NCI-H2081 treated with DMSO at 0.1 percent for 48 hours (cell line): ENCODE measurements at places on chromosomes 4 and X.

- no peak for DNase-seq
Measured at GRCh38 chrX:23434356-23434884, 99.8 kb downstream of the PTCHD1 start.

- no peak for DNase-seq
Measured at GRCh38 chr4:140866492-140867005, 110.4 kb upstream of the TBC1D9 start.

DNA sequence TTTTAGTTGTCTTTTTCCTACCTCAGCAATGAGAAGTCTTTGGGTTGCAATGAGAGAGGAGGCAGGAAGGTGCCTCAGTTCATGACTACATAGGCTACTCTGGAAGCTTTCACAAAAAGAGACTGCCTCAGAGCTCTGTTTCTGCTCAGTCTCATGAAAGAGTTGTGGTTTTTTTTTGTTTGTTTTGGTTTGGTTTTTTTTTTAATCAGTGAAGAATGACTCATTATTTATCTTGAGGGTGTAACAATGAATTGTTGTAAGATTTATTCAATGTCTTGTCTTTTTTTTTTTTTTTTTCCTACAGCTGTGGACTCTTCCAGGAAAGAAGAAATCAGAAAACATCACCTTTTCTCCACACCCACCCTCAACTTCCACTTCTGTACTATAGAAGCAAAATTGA lies 67.5 kb upstream of the CXCL13 start:
- no peak for DNase-seq

GRCh38 chrX:71292669-71293365 lies 8.7 kb upstream of the ITGB1BP2 start:
- DNase-seq: no peak

GRCh38 chr4:75432683-75433082 lies 81.5 kb downstream of the RCHY1 start:
- no peak for DNase-seq

DNA sequence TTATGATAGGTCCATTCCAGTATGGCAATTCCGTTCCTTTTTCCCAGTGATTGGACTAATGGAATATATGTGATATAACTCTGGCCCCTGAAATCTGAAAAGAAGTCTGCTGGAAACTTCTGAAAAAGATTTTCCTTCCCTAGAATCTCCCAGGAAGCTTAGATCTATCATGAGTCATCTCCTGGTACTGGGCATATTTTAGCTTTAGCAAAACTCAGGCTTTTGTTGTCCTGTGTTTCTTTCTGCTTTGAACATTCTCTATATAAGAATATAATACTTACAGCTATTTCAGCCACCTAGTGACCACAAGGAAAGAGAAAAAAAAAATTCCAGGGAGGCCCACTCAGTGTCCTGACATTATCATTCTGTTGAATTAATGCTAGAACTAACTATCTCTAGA lies 597.2 kb upstream of the GRIA3 start:
- no peak for DNase-seq

DNA sequence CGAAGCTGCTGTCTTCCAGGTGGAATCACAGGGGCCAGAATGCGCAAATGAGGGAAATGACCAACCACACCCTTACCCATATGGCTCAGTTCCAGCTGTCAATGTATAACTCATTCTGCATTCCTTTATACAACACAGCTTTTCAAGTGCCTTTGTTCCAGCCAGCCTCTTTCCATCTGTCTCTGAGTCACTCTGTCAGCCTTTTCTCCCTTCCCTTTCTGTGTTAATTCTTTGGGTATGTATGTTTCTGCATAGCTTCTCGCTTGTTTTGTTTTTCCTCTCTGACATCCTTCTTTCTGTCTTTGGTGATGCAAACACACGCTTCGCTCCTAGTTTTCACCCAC lies 54.5 kb downstream of the RS1 start:
- no peak for DNase-seq

GRCh38 chrX:108064001-108064400 lies 19.1 kb downstream of the VSIG1 start:
- no peak for DNase-seq

- DNase-seq: no peak
Measured at GRCh38 chr4:85777908-85778631, 303.1 kb downstream of the ARHGAP24 start.

GRCh38 chr4:52876069-52876468 lies 14.0 kb downstream of the RASL11B start:
- DNase-seq: no peak

DNA sequence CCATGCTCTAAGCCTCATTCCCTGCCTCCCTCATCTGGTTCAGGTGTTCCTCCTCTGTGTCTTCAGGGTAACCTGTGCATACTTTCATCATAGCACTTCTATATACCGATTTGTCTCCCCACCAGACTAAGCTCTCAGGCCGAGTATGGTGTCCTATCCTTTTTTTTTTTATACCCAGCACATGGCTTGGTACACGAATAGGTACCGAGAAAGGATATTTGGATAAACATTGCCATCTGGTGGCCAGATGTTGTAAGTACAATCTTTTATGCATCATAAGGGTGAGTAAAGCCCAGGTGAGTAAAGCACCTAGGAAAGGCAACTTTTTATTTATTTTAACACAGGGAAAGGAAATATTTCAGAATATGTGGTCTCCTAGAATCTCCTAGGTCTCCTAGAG lies 68.4 kb downstream of the MID2 start:
- peak; percentile 39 for DNase-seq

DNA sequence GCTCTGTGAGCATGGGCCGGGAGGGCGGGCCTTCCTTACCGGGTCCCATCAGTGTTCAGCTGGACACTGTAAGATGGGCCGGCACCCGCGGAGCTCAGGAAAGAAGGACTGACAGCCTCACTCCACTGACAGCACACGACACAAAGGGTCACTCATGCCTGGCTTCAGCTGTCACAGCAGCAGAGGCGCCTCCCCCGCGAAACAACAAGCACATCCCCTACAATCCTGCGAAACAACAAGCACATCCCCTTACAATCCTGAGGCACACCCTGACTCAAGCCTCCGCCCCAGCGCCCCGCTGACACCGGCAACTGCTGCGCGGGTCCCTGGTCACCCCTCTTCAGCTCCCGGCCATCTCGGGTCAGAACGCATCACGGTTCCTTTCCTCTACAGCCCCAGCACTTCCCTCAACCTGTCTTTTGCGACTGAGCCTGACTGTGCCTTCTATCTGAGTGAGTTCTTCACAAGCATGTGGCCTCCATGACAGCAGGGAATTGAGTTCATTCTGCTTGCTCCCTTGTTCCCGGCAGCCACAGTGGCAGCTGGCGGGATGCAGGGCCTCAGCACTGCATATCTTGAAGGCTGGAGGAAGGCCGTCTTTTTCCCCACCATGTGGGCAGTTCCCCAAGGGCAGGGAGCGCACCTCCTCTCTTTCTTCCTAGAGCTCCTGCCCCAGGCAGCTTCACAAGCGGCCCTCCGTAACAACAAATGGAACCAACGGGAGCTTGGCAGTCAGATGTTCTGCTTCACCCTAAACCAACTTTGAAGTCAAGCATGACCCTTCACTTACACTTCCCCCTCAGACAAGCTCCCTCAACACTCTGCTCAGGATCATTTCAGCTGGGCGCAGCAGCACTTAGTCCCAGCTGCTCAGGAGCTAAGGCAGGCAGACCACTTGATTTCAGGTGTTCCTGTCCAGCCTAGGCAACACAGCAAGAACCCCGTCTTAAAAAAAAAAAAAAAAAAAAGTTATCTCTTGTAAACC lies 39.6 kb downstream of the SCD5 start:
- no peak for DNase-seq

DNA sequence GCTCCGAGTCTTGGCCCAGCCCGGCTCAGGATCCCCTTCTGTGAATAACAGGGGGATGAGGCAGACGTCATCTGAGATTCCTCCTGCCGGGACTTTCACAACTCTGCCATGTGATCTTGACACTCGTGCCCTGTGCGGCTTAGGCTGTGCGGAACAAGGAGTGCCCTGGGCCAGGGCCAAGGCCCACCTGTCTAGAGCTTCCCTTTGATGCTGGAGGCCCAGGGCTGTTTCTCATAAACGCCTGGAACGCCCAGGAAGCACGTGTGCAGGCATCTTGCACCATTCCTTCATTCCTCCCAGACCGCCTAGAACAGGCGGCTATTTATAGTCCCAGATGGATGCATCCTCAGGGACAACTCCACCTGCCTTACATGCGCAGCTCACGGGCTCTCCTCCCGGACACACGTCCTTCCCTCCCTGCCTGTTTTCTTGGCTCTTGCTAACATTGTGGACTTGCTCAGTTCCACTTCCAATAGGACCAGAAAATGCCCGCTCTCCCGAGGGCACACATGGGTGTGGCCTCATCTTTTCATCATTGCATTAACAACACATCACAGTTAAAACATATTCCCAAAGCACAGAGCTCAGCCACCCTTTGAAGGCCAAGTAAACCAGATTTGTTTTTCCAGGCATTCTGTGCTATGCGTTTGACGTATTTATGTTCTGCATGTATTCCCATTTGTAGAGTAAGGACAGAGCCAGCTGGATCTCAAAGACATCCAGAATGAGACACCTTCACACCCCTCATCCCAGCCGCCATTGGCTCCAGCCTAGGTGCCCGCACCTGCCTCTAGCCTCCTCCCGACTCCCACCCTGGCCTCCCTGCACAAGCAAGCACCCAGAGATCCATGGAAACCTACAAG lies 57.2 kb downstream of the ABLIM2 start:
- DNase-seq: no peak

- DNase-seq: no peak
Measured at GRCh38 chr4:84778041-84778440, 188.4 kb downstream of the WDFY3 start.

DNA sequence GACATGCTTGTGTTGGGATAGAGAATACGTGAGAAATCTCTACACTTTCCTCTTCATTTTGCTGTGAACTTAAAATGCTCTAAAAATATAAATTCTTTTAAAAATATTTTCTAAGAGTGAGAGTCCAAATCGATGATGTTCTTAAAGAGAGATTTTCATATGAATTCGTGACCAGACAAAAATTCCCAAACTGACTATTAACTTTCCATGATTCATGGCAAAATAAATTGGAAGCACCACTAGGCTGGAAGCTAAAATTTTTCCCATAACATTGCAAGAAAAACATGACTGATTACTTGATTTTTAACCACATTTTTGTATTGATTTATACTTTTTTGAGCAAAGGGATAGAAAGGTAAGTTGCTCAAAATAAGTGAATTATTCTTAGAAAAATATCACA lies 201.1 kb downstream of the ANTXR2 start:
- DNase-seq: no peak

- no peak for DNase-seq
Measured at GRCh38 chr4:169372791-169373190, 102.0 kb upstream of the SH3RF1 start.

GRCh38 chr4:126242679-126243390 lies 928.1 kb downstream of the FAT4 start:
- DNase-seq: no peak

GRCh38 chr4:153408932-153409331 lies 57.2 kb upstream of the TMEM131L start:
- DNase-seq: no peak

GRCh38 chr4:71231129-71232055 lies 107.4 kb upstream of the SLC4A4 start:
- DNase-seq: no peak

GRCh38 chrX:19194285-19195242 lies 72.3 kb upstream of the ADGRG2 start:
- DNase-seq: no peak

- DNase-seq: no peak
Measured at GRCh38 chrX:110006821-110007375, 4.0 kb downstream of the TMEM164 start.

DNA sequence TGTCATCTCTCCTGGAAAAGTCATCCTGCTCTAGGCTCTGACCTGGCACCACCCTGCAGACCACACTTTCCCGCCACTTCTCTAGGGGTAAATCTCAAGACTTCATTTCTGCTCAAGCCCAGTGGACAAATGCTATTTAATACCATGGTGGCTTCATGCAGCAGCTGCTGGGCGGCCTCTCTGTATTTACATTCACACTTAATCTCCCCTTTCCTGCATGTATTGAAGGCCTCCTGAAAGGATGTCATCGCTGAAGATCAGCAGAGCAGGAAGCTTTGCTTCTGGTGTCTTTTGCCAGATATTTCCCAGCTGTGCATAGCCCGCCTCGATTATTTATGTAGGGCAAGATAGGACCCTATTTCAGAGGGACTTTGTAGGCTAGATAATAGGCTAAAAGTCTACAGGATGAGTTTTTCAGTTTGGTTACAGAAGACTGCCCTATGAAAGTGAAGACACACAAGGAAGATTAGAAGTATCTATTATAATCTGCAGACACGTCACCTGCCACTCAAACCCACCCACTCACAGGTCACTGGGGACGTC lies 17.2 kb downstream of the PROM1 start:
- DNase-seq: no peak

DNA sequence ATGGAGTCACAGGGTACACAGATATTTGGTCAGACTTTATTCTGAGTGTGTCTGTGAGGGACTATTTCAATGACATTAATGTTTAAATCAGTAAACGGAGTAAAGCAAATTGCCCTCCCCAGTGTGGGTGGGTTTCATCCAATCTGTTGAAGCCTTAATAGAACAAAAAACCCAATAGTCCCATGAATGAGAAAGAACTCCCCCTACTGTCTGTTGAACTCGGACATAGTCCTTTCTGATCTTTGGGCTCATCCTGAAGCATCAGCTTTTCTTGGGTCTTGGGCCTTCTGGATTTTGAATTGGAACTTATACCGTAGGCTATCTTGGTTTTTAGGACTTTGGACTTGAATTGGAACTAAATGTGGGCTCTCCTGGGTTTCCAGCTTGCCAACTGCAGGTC lies 193.6 kb downstream of the COX7B2 start:
- no peak for DNase-seq

GRCh38 chr4:1775731-1776500 lies 17.2 kb upstream of the FGFR3 start:
- no peak for DNase-seq

- no peak for DNase-seq
Measured at GRCh38 chr4:68432320-68432719, 14.9 kb upstream of the TMPRSS11E start.

DNA sequence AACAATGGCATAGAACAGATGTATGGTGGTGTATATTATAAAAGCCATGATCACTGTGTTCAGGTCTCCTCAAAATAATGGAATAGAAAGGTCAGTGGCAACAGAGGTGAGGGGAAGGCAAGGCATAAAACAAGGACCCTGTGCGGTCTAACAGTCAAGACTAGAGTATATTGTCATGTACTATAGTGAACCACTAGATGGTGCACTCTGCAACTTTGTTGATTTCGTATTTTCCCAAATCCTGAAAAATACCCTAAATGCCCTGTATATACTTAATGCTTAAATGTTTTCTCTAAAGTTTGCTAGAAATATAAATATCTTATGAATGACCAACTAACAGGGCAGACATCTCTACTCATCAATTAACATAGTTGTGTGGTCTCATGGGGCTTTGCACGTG lies 453.0 kb downstream of the PCDH11X start:
- no peak for DNase-seq
